ENCODE measurements at places on chromosomes 7 and 10.

DNA sequence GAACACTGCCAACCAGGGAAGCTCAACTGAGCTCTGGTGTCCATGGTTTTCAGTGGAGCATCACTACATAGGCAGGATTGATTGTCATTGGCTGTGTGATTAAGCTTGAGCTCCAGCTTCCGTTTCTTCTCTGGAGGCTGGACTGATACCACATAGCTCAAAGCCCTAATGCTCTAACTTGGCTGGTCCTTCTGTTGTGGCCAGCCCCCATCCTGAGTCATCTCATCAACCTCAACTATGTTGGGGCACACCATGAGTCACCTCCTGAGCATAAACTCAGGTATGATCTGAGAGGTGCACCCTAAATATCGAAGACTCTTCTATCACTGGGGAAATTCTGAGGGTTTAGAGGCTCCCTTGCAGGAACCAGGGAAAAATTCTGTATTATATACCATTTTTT lies 114.5 kb upstream of the INHBA start:
- peaks cover 5% of the 10 kb centered on the region for H3K36me3 ChIP-seq
- H3K4me3 ChIP-seq: no peak overlapping the region
- H3K27ac ChIP-seq: no peak overlapping the region
- peaks cover 18% of the 10 kb centered on the region for H3K4me1 ChIP-seq
- H3K27me3 ChIP-seq: no peaks in the 10 kb centered on the region

DNA sequence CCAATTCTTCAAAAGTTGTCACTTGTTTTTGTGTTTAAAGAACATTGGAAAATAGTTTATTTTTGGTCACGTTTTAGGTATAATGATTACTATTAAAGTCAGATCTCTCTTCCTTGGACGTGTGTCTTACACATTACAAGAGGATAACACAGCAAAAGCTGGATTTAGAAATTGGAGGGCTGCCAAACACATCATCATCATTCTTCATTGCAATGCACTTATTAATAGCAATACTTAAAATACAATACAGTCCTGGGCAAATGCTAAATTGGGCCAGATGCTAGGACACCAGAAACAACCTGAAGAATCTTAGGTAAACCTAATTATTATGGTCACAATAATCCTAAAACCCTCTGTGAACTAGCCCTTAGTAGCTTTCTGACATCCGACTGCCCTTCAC lies 303.6 kb downstream of the DGKB start:
- H3K4me3 ChIP-seq: no peak overlapping the region
- H3K36me3 ChIP-seq: no peaks in the 10 kb centered on the region
- H3K27ac ChIP-seq: no peak overlapping the region
- no peaks in the 10 kb centered on the region for H3K4me1 ChIP-seq
- H3K27me3 ChIP-seq: no peaks in the 10 kb centered on the region

DNA sequence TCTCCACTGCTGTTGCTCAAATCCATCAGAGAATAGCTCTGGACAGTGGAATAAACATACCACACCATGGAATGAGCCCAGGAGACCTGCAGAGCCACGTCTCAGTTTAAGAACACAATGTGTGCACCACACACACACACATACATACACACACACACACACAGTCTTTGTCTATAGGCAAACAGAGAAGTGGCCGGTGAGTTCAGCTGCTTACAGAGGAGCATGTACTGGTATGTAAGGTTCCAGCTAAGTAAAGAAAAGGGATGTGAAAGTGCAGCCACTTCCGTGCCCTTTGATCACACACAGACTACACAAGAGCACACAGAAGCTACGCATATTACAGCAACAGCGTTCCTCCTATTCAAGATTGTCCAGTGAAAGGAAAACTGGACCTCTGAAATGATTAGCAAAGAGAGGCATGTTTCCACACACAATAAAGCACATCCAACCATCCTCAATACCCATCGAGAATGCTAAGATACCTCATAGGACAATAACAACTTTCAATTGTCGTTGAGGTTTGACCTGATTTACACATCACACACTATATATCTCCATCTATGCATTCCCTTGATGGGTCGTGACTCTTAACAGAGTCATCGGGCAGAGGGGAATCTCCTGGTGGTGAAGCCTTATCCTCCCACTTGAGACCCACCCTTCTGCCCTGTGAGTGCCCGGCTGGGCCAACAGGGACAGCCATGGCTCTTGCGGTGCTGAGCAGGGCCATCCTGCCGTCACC lies 23.6 kb downstream of the SLC35B4 start:
- peak overlapping the region; percentile 32 for H3K4me3 ChIP-seq
- no peaks in the 10 kb centered on the region for H3K27me3 ChIP-seq
- H3K36me3 ChIP-seq: peaks cover 28% of the 10 kb centered on the region
- peak overlapping the region; percentile 37 for H3K27ac ChIP-seq
- peaks cover 23% of the 10 kb centered on the region for H3K4me1 ChIP-seq

DNA sequence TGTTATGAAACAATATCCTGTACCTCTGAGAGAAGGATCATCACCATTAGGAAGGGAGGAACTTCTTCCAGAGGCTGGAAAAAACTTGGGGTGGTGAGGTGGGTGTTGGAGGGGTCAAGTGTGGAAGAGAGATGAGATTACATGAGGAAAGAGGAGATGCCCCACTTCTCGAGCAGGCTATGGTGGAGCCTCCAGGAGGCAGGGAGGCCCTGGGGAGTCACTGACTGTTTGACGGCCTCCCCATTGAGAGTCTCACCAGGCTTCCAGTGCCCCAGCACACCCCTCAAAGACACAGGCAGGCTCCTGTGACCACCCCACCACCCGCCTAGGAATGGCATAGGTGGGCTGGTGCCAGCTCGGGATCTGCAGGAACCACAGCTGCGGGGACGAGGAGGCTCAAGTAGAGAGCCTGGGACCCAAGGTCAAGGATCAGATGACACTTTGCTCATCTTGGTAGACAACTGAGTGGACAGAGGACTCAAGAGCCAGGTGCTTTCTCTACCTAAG lies 185.3 kb upstream of the GDF10 start:
- H3K36me3 ChIP-seq: no peaks in the 10 kb centered on the region
- H3K4me3 ChIP-seq: no peak overlapping the region
- no peak overlapping the region for H3K27ac ChIP-seq
- DNase-seq: no peak

- H3K4me3 ChIP-seq: no peak overlapping the region
- peaks cover 22% of the 10 kb centered on the region for H3K36me3 ChIP-seq
- no peak overlapping the region for H3K27ac ChIP-seq
- no peaks in the 10 kb centered on the region for H3K27me3 ChIP-seq
- peaks cover 23% of the 10 kb centered on the region for H3K4me1 ChIP-seq
These were observed 4.7 kb downstream of the MTERF1 start for GRCh38 chr7:91875851-91876250.

DNA sequence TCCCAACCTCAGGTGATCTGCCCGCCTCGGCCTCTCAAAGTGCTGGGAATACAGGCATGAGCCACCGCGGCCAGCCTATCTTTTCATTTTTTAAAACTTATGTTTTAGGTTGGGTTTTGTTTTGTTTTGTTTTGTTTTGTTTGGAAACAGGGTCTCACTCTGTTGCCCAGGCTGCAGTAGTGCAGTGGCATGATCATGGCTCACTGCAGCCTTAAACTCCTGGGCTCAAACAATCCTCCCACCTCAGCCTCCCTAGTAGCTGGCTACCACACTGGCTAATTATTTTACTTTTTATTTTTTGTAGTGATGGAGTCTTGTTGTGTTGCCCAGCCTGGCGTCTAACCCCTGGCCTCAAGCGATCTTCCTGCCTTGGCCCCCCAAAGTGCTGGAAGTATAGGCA lies 19.4 kb upstream of the AGFG2 start:
- no peaks in the 10 kb centered on the region for H3K36me3 ChIP-seq
- H3K27ac ChIP-seq: no peak overlapping the region
- no peak overlapping the region for H3K4me3 ChIP-seq
- no peak for DNase-seq
- H3K4me1 ChIP-seq: peaks cover 7% of the 10 kb centered on the region

DNA sequence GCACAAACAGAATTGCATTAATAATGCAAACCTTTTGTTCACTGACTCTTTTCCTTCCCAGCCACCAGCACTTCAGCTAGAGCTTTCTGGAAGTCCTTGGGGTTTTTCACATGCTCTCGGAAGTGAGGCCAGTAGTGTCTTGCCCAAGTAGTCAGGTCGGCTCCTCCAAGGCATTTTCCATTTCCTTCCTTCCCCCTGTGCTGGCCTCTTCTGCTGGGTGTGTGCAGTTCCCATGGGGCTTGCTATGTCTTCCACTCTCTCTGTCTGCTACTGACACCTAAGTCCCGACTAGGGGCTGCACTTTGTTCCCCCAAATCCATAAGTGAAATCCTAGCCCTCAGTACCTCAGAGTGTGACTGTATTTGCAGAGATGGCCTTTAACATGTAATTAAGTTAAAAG lies 175.6 kb upstream of the BMPER start:
- H3K27ac ChIP-seq: no peak overlapping the region
- H3K4me1 ChIP-seq: no peaks in the 10 kb centered on the region
- no peak for DNase-seq
- H3K36me3 ChIP-seq: peaks cover 8% of the 10 kb centered on the region

DNA sequence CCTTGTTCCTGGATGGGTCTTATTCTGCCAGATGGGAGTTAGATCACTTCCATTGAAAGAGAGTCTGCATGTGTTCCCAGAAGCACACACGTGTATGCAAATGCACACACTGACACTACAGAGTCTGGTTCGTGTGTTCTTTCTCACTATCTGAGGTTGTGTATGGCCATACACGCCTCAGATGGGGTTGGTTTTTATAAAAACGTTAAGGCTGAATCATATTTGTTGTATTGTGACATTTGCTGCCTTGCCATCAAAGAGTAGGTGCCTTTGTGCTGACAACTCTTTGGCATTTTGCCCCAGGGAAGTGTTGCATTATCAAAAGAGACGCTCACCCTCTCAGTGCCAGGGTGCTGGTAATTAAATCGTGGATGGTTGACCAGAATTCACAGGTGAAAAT lies 37.7 kb upstream of the HDAC9 start:
- DNase-seq: no peak
- no peak overlapping the region for H3K4me3 ChIP-seq
- H3K27ac ChIP-seq: no peak overlapping the region
- peaks cover 38% of the 10 kb centered on the region for H3K4me1 ChIP-seq
- H3K36me3 ChIP-seq: no peaks in the 10 kb centered on the region

DNA sequence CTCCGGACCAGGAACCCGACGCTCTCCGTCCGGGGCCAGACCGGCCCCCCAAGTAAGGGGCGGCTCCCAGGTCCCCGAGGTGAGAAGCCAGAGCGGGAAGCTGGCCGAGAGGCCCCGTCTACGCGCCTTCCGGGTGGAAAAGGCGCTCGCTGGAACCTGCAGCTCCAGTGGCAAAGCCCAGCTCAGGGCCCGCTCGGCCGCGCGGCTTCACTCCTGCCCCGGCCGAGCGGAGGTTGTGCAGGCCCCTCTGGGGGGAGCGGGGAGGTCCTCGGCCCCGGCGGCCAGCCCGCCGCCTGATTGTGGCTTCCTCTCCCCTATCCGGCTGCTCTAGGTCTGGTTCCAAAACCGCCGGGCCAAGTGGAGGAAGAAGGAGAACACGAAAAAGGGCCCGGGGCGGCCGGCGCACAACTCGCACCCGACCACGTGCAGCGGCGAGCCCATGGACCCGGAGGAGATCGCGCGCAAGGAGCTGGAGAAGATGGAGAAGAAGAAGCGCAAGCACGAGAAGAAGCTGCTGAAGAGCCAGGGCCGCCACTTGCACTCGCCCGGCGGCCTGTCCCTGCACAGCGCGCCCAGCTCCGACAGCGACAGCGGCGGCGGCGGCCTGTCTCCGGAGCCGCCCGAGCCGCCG lies 2.9 kb downstream of the UNCX start:
- H3K27ac ChIP-seq: peak overlapping the region; percentile 92
- H3K4me1 ChIP-seq: peaks cover 12% of the 10 kb centered on the region
- DNase-seq: no peak
- peak overlapping the region; percentile 69 for H3K4me3 ChIP-seq

DNA sequence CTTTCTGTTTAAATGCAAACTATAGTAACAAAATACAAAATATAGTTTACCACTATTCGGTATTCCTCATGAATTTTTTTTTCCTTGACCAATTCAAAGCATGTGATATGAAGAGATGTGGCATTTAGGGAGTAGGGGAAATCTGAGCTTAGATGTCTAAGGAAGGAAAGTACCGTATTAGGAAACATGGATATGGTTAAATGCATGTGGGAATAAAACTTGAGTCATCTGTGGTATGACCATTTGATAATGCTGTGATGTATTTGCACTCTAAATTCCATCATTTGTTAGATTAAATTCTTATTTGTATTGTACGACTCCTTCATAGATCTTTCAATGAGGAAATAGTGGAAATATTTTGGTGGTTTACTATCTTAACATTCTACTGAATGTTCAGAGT lies 19.7 kb downstream of the AHR start:
- no peak for DNase-seq
- no peaks in the 10 kb centered on the region for H3K27me3 ChIP-seq
- H3K4me3 ChIP-seq: no peak overlapping the region
- H3K4me1 ChIP-seq: peaks cover 23% of the 10 kb centered on the region
- no peak overlapping the region for H3K27ac ChIP-seq
- H3K36me3 ChIP-seq: peaks cover 27% of the 10 kb centered on the region

GRCh38 chr10:11242443-11243387 lies 225.0 kb downstream of the CELF2 start:
- H3K27ac ChIP-seq: no peak overlapping the region
- H3K4me1 ChIP-seq: peaks cover 40% of the 10 kb centered on the region
- H3K27me3 ChIP-seq: no peaks in the 10 kb centered on the region
- peak; percentile 68 for DNase-seq
- no peak overlapping the region for H3K4me3 ChIP-seq

DNA sequence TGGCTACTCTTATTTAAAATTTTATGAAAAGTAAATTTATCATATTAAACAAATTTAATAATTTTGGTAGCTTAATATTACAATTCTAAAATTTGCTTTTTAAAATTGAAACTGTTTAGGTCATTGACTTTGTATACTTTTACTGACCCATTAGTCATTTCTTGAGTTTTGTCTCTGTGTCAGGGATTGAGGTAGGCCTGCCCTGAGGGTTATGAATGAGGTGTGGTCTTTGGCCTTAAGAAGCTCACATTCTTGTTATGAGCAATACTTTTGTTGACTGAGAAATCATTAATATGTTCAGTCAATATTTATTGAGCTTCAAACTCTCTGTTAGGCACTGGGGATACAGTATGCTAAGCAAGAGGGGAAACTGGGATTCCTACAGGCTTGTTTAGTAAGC lies 47.0 kb upstream of the RPA3 start:
- no peaks in the 10 kb centered on the region for H3K27me3 ChIP-seq
- H3K36me3 ChIP-seq: no peaks in the 10 kb centered on the region
- no peak overlapping the region for H3K4me3 ChIP-seq
- H3K27ac ChIP-seq: no peak overlapping the region
- peaks cover 24% of the 10 kb centered on the region for H3K4me1 ChIP-seq

GRCh38 chr10:100986952-100987684 lies at the start of the genes MRPL43 and TWNK:
Gene MRPL43, minus strand, starts transcription at chr10:100987497. Its CDS starts 54 bp downstream, at chr10:100987443.
Gene TWNK, plus strand, starts transcription at chr10:100987543. Its CDS starts 668 bp downstream, at chr10:100988211.
- H3K4me3 ChIP-seq: peak within 1 kb of the TSS; percentile 96
- peak; percentile 78 for DNase-seq
- H3K27ac ChIP-seq: peak within 1 kb of the TSS; percentile 94
- H3K4me1 ChIP-seq: peaks cover 25% of the 10 kb centered on the region

DNA sequence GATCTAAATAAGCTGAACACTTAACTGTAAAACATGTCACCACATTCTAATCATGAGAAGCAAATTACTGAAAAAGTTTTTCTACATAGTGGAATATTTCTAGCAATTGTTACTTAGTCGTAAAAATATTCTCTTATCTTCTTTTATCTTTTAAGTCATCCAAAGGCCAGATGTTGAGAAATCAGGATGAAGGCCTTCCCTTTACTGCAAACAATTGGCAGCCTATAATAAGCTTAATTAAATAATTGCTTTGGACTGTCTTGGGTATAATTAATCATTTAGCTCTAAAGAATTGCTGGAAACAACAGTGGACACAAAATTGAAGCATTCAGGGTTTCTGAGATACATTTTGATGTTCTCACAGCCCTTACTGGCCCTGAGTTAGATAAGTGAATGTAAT lies 226.5 kb downstream of the FANK1 start:
- no peaks in the 10 kb centered on the region for H3K36me3 ChIP-seq
- no peak overlapping the region for H3K27ac ChIP-seq
- no peaks in the 10 kb centered on the region for H3K4me1 ChIP-seq
- no peak overlapping the region for H3K4me3 ChIP-seq
- peaks cover 4% of the 10 kb centered on the region for H3K27me3 ChIP-seq
